ENCODE measurements at places on chromosomes 16 and 17. TPM values are rescaled to one million over a fixed set of nuclear protein-coding genes. Genes with fewer than 3 reads are reported as not detected.

Gene SCARF1
- 3.9 TPM for total RNA-seq

Gene CLDN7
- 4.6 TPM for total RNA-seq

Gene ITGAD
- not detected for total RNA-seq

Gene SOST
- not detected for total RNA-seq

Gene ABR
- 70.9 TPM for total RNA-seq

Gene POLR3E
- total RNA-seq, result 30.3 TPM

Gene TBC1D3D
- 0.43 TPM for total RNA-seq

Gene CNTROB
- total RNA-seq, result 25.3 TPM

Gene TNP2
- not detected for total RNA-seq

DNA sequence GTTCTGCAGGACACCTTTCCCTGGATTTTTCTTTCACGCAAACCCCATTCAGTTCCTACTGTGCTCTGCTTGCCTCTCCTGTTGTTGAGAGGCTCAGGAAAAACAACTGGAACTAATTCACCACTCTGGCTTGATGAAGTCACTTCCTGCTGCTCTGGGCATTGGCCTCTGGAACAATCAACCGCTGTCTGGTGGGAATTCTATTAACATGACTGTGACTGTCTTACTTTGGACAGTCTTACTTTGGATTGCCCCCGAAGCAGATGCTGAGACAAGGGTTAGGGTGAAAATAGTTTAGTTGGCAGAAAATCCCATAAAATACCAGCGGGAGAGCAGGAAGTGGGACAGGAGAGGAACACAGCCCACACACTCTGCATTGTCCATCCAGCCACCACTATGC, 90.0 kb upstream of the HSBP1 start:
- H3K27ac ChIP-seq, result peak overlapping the region; percentile 75
- no peaks in the 10 kb centered on the region for H3K36me3 ChIP-seq
- DNase-seq, result peak; percentile 90

DNA sequence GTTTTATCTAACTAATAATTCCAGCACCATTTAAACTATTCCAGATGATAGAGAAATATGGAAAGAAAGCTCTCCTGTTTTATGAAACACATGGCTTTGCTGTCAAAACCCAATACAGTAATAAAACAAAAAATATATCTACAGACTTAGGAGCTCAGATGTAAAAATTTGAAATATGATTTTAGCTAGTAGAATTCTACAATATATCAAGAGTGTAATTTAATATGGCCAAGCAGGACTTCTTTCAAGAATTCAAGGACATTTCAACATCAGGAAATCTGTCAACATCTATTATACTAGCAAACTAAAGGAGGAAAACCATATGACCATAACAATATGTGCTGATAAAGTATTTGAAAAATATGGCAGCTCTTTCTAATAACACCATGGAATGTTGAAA, 57.5 kb downstream of the CCDC182 start:
- DNase-seq, result no peak
- H3K36me3 ChIP-seq, result no peaks in the 10 kb centered on the region
- H3K4me1 ChIP-seq, result no peaks in the 10 kb centered on the region

DNA sequence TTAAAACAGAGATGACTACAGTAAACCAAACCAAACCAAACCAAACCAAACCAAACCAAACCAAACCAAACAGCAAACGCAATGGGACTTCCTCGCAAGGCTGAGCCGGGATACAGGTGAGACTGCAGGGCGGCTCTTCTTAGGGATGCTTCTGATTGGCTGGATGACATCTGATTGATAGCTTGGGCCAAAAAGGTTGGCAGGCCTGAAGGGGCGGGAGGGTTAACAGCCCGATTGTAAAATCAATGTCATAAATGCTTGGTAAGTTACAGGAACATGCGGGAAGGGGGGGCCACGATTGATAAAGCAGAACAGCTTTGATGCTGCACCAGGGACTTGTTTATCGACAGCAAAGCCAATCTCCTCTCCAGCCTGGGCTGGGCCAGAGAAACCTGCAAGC, 86.1 kb downstream of the ZFHX3 start:
- DNase-seq, result no peak
- no peaks in the 10 kb centered on the region for H3K27me3 ChIP-seq
- no peak overlapping the region for H3K4me3 ChIP-seq

GRCh38 chr16:75114179-75114945, 2.2 kb downstream of the LDHD start:
- no peak overlapping the region for H3K27ac ChIP-seq
- H3K4me1 ChIP-seq, result peaks cover 18% of the 10 kb centered on the region
- H3K4me3 ChIP-seq, result no peak overlapping the region
- H3K36me3 ChIP-seq, result no peaks in the 10 kb centered on the region
- no peak for DNase-seq

DNA sequence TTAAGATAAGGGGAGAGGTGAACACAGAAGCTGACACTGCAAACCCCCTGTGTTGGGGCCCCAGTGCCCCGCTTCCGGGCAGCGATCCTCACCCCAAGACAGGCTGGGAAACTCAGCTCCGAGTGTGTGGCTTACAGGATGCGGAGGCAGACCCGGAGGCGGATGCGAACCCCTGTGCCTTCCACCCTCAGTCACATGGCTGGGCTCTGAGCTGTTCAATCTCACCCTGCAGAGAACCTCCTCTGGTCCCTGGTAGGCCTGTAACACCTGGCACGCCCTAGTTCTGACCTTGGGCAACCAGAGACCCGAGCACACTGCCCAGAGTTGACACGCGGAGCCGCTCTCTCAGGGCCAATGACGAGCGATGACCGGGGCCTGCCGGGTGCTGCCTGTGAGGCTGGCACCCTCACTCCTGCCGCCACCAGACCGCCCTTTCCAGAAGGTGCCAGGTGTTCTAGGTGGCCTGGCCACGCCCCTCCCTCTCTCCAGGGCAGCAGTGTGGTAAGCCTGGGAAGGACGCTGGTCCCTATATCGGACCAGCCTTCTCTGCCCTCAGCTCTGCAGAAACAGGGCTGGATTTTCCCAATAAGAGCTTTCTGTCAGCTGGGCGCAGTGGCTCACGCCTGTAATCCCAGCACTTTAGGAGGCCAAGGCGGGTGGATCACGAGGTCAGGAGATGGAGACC, 23.3 kb downstream of the MEAK7 start:
- peaks cover 8% of the 10 kb centered on the region for H3K4me1 ChIP-seq
- no peak for DNase-seq
- peaks cover 6% of the 10 kb centered on the region for H3K36me3 ChIP-seq
- H3K27me3 ChIP-seq, result no peaks in the 10 kb centered on the region

- peak; percentile 29 for DNase-seq
- H3K4me1 ChIP-seq, result peaks cover 16% of the 10 kb centered on the region
- H3K27ac ChIP-seq, result no peak overlapping the region
- H3K4me3 ChIP-seq, result no peak overlapping the region
- H3K36me3 ChIP-seq, result no peaks in the 10 kb centered on the region
Measured at GRCh38 chr17:6524520-6524919, 31.8 kb downstream of the PITPNM3 start.

DNA sequence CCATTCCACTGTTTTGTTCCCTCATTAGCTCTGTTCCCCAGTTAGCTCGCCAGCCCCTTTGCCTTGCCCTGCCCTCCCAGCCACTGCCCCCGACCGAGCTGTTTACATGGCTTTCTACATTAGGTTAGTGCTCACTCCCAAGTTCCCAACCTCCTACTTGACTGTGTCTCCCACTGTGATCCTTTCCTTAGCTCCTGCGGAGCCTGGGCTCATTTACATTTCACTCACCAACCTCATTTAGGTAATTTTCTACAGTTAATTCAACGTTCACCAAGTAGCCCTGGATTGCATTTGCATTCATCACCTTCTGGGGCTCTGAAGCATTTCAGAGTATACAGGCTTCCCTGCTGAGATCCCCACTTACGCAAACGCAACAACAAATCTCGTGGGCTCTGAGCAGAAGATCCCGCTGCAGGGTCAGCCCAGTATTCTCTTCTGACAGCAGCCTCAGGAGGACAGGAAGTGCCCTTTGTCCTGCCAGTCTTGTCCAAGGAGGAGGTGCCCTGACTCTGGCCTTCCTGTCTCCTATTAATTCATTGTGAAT, 325.8 kb upstream of the CCL2 start:
- no peak for DNase-seq
- H3K4me1 ChIP-seq, result no peaks in the 10 kb centered on the region
- H3K27me3 ChIP-seq, result no peaks in the 10 kb centered on the region
